HepG2 (cell line): ENCODE measurements at places on chromosomes 3 and 15.

DNA sequence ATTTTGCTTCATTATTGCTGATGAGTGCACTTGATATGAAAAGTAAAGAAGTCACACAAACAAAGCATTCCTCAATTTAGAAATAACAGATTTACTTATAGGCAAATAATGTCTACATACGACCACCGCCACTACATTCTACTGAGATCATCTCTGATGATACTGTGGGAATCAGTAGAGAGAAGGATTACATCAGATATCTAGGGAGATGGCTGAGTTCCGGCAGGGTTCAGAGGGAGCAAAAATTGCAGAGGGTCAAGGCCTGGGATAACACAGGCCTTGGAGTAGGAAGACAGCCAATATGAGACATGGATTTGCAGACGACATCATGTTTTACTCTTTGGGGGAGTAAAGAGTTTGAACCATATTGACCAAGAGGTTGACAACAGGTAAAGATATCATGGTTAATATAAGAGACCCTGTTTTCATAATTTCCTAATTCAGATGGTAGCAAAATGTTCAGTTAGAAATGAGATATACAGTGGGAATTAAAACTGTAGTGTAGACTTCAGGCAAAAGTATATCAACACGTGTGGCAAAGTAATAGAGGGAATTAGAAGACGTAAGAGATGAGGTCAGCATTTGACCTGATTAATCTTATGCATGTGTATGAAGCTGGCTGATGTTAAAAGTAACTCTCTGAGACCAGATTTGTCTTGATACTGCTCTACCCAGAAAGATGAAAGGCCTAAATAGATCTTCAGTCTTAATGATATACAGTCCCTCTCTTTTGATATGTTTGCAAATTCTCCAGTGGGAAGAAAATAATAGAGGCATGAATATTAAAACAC lies 15.6 kb downstream of the LSAMP start:
- H3K27me3 ChIP-seq, result no peaks in the 10 kb centered on the region
- H3K36me3 ChIP-seq, result no peaks in the 10 kb centered on the region
- no peak overlapping the region for H3K27ac ChIP-seq
- no peak overlapping the region for H3K4me3 ChIP-seq

- peak overlapping the region; percentile 43; the same call in 1 of the 2 replicates for H3K4me3 ChIP-seq
- H3K27me3 ChIP-seq, result no peaks in the 10 kb centered on the region
- H3K36me3 ChIP-seq, result no peaks in the 10 kb centered on the region
- H3K4me1 ChIP-seq, result peaks cover 56% of the 10 kb centered on the region
- DNase-seq, result no peak
Measured at GRCh38 chr15:67885175-67885523, 45.3 kb upstream of the RNU6-1 start.

DNA sequence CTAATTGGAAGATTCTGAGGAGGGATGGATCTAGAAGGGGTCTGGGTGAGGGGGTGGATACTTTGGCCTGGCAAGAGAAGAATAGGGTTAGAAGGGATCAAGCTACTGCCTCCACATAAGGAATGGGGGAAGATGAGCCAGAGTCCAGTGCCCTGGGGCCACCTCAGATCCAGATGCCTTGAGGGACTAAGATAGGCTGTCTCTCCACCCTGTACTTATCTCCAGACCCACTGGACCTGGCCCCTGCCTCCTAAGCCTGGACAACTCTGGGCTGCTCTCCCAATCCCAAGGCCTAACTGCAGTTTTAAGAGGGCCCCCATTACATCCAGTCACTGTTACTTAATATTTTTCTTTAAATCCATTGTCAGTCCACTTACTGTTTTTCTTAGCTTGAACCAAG lies 2.0 kb downstream of the DVL3 start:
- no peak for DNase-seq
- H3K36me3 ChIP-seq, result peaks cover 7% of the 10 kb centered on the region; the same call in 1 of the 3 replicates
- H3K27ac ChIP-seq, result peak overlapping the region; percentile 96
- peak overlapping the region; percentile 100 for H3K4me3 ChIP-seq
- H3K4me1 ChIP-seq, result peaks cover 46% of the 10 kb centered on the region
- no peaks in the 10 kb centered on the region; the same call in 2 of the 3 replicates for H3K27me3 ChIP-seq

GRCh38 chr3:64187065-64187959 lies 38.0 kb downstream of the PRICKLE2 start:
- H3K27ac ChIP-seq, result no peak overlapping the region
- DNase-seq, result peak; percentile 64
- no peak overlapping the region for H3K4me3 ChIP-seq
- H3K27me3 ChIP-seq, result no peaks in the 10 kb centered on the region
- no peaks in the 10 kb centered on the region for H3K36me3 ChIP-seq

GRCh38 chr3:135930255-135930654 lies 35.3 kb upstream of the PPP2R3A start:
- H3K4me3 ChIP-seq, result no peak overlapping the region

- peaks cover 89% of the 10 kb centered on the region for H3K36me3 ChIP-seq
- H3K27me3 ChIP-seq, result no peaks in the 10 kb centered on the region
- no peak overlapping the region for H3K27ac ChIP-seq
- peaks cover 28% of the 10 kb centered on the region for H3K4me1 ChIP-seq
Measured at GRCh38 chr3:126461450-126462070, 14.1 kb downstream of the ZXDC start.

GRCh38 chr3:127701280-127701911 lies 28.6 kb downstream of the ABTB1 start:
- H3K27me3 ChIP-seq, result peaks cover 2% of the 10 kb centered on the region; the same call in 1 of the 2 replicates
- DNase-seq, result no peak
- no peak overlapping the region for H3K4me3 ChIP-seq
- no peaks in the 10 kb centered on the region for H3K36me3 ChIP-seq
- no peak overlapping the region for H3K27ac ChIP-seq
- peaks cover 12% of the 10 kb centered on the region for H3K4me1 ChIP-seq

DNA sequence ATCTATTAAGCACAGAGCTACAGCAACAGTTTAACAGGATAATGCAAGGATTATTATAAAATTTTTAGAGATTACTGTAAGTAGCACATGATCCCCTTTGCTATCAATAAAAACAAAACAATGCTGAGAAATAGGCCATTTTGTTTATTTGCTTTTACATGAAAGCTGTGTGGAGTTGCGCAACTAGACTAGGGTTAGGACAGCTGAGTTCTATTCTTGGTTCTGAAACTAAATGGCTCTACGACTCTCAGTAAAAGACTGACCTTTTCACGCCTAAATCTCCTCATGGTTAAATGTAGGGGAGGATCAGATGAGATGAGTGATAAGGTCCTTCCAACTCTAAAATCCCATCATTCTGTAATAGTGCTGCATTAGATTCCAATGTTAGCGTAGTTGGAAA lies 25.0 kb downstream of the KCNMB2 start:
- H3K36me3 ChIP-seq, result no peaks in the 10 kb centered on the region
- no peaks in the 10 kb centered on the region for H3K27me3 ChIP-seq
- no peak overlapping the region for H3K4me3 ChIP-seq
- no peak for DNase-seq
- H3K27ac ChIP-seq, result no peak overlapping the region

DNA sequence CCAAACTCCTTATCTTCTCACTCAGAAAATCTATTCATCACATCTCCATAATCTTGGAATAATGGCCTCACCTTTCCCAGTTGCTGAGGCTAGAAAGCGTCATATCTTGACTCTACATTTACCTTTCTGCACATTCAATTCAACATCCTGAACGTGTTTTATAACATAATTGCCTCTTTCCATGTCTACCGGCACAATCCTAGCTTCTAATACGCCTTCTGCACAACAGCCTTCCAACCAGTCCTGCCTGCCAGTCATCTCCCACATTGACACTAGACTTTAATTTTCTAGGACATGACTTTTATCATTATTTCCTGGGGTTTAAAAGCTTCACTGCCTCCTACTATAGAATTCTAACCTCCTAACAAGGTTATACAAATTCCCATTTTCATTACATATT lies 906.6 kb downstream of the ROBO1 start:
- no peaks in the 10 kb centered on the region for H3K27me3 ChIP-seq
- H3K36me3 ChIP-seq, result no peaks in the 10 kb centered on the region
- H3K4me1 ChIP-seq, result peaks cover 41% of the 10 kb centered on the region
- H3K4me3 ChIP-seq, result no peak overlapping the region
- H3K27ac ChIP-seq, result no peak overlapping the region

DNA sequence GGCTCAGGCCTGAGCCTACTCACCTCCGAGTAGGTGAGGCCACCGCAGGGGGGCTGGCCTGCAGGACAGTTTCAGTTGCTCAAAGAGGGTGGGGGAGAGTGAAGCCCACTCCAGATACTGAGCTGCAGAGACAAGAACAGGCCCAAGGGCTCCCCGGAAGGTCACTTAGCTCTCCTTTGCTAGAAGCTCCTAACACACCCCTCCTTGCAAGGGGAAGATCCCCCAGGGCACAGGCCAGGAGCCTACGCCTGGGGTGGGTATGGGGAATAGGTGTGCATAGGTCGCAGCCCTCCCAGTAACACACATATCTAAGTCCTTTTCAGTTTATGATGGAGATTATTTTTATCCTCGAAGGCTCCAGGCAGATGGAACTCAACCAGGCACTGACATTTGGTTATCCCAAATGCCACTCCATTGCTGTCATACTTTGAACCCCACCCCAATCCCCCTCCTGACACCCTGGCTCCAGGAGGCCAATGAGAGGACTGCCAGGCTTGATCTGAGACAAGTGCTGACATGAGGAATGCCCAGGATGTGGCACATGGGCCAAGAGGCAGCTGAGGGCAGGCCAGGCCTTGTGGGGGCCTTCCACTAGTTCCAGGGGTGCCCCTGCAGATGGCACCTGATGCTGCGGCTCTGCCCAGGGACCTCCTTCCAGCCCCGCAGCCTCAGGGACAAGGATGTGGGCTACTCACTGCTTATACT lies 1.1 kb upstream of the MUSTN1 start:
- no peak overlapping the region for H3K27ac ChIP-seq
- H3K36me3 ChIP-seq, result no peaks in the 10 kb centered on the region
- no peaks in the 10 kb centered on the region for H3K27me3 ChIP-seq
- H3K4me1 ChIP-seq, result peaks cover 33% of the 10 kb centered on the region

DNA sequence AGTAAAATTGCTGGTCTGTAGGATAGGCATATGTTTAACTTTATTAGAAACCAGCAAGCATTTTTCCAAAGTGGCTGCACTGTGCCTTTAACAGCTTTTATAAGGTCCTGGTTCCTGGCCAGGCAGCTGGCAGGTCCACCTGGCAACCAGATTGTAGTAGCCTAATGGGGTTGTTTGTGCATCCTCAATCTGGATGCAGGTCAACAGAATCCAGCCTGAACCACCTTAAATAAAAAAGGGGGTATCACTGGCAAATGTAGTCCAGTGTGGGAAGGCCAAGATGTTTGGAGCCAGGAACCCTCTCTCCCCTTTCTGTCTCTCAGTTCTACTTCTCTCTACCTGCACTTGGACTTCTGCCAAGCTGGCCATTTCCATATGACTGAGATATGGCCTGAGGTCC lies 200.3 kb downstream of the ZNF621 start:
- no peak overlapping the region for H3K27ac ChIP-seq
- H3K36me3 ChIP-seq, result no peaks in the 10 kb centered on the region
- H3K27me3 ChIP-seq, result no peaks in the 10 kb centered on the region
- no peak overlapping the region for H3K4me3 ChIP-seq

DNA sequence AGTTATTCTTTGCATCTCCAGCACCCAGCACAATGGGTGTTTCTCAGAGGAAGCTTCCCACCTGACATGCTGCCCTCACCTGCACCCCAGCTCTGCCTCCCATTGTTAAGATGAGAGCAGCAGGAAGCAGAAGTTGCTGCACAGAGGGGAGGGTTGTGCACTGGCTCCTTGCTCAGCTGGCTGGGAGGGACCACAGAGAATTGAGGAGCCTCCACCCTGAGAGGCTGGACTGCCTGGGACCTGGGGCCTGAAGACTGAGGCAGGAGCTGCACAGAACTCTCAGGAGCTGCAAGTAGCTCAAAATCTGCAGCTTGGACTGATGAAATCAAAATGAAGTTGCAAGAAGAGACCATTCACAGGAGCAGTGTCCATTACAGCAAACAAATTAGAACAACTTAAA lies 222.3 kb upstream of the LINGO1 start:
- H3K36me3 ChIP-seq, result no peaks in the 10 kb centered on the region
- H3K4me3 ChIP-seq, result no peak overlapping the region
- H3K27me3 ChIP-seq, result peaks cover 31% of the 10 kb centered on the region; the same call in 2 of the 3 replicates
- DNase-seq, result no peak

GRCh38 chr3:70000563-70001081 lies 1.1 kb downstream of the SAMMSON start:
- DNase-seq, result no peak
- H3K4me3 ChIP-seq, result no peak overlapping the region
- H3K27me3 ChIP-seq, result peaks cover 1% of the 10 kb centered on the region; the same call in 1 of the 2 replicates
- no peaks in the 10 kb centered on the region for H3K4me1 ChIP-seq
- no peaks in the 10 kb centered on the region for H3K36me3 ChIP-seq

DNA sequence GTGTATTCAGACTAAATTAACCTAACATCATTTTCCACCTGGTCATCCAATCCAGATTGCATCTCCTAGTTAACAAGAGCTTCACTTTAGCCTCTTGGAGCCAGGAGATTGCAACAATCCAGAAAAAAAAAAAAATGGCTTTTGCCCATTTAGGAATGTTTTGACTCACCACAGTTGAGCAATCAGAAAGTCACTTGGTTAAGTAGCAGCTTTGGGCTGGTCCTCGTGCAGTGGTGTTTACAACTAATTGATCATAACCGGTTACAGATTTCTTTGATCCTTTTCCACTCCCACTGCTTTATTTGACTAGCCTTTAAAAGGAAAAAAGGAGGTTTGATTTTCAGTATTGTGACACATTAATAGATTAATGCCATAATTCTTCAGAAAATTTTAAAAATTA lies 688.8 kb upstream of the CCDC54 start:
- no peaks in the 10 kb centered on the region for H3K27me3 ChIP-seq
- H3K4me1 ChIP-seq, result no peaks in the 10 kb centered on the region
- H3K36me3 ChIP-seq, result no peaks in the 10 kb centered on the region
- peak; percentile 47 for DNase-seq

DNA sequence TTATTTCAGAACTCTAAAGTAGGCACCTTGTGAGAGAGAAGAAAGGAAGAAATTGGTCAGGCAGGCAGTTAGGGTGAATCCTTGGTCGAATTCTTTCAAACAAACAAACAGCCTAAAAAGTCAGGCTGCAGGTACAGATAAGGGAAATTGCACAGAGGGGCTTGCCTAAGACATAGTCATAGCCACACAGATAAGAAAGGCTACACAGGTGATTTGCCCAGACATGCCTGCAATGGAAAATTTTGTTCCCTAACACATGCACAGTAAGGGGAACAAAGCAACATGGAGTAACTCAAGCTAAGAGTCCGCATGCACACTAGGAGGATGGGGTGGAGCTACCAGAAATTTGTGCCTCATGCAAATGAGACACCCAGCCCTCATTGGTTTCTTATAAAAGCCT lies 91.4 kb upstream of the TUSC7 start:
- no peaks in the 10 kb centered on the region for H3K4me1 ChIP-seq
- DNase-seq, result peak; percentile 0
- H3K27ac ChIP-seq, result no peak overlapping the region
- no peaks in the 10 kb centered on the region for H3K27me3 ChIP-seq

DNA sequence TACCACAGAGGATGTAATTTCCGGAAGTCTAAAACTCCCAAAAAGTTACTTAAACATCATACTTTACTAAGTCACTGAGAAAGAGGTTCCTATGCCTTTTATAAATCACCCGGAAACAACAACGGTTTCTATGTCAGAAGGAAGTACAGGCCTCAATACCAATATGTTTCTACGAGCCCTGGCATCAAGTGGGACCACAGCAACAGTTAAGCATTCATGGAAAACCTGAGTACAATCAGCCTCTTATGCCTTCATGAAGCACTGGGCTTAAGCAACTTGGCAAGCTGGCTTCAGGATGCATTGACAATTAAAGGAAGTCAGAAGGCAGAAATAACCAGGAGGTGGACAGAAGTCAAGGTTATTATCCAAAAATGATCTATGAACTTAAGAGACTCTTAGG lies 19.1 kb upstream of the B3GNT5 start:
- no peak for DNase-seq
- no peaks in the 10 kb centered on the region for H3K27me3 ChIP-seq
- H3K27ac ChIP-seq, result no peak overlapping the region
- H3K36me3 ChIP-seq, result no peaks in the 10 kb centered on the region
- H3K4me1 ChIP-seq, result no peaks in the 10 kb centered on the region
